Thymus (tissue), 14 donors: ENCODE measurements at places on chromosomes 6 and 20. TPM values are rescaled to one million over a fixed set of nuclear protein-coding genes. Genes with fewer than 3 reads are reported as not detected.

DNA sequence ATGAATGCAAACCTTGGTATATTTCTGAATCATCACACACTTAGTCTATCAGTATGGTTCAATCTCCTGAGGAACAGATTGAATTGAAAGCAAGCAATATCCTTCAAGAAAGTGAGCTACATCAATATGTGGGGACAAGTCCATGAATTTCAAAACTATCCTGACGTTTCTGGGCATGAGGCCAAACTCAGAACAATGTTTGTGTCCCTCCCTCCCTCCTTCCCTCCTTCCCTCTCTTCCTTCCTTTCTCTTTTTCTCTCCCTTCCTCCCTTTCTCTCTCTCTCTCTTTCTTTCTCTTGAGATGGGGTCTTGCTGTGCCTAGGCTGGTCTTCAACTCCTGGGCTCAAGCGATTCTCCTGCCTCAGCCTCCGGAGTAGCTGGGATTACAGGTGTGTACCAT is 27.9 kb upstream of the SYNCRIP start:
- DNase-seq = no peak

GRCh38 chr6:166580076-166581050 is 6.1 kb downstream of the RAMACL start:
- no peak for DNase-seq

DNA sequence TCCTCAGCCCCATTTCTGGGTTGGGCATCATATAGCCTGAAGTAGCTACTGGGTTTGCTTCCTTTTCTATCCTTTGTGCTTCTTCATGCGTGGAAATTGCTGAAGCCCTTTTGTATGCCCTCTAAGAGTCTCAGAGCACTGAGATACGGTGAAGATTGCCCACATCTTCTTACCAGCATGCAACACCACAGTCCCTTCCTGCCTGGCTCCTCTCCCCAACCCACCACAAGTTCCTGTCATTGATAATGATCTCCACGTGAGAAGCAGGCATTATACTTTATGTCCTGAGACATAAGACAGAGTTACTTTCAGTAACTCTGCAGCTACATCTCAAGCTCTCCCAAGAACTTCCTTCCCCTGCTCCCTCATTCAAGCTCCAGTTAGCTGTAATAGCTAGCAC is 15.8 kb upstream of the PLCB4 start:
- peak; percentile 37 for DNase-seq

DNA sequence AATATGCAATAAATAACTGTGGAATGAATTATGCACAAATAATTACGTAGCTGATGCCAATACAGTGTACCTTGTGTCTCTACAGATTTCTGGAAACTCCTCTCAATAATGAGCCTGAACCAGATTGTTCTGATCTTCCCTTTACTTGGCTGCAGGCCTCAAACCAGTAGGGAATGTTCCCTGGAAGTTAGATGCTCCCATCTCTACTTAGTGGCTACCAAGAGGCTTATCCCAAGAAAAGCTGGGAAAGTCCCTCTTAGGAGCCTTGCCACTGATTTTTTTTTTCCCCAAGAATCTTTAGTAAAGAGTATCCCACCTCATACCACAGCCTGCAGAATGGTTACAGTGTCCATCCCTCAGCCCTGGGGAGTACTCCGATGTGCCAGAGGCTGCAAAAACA is 702.1 kb downstream of the RFPL4B start:
- no peak for DNase-seq

DNA sequence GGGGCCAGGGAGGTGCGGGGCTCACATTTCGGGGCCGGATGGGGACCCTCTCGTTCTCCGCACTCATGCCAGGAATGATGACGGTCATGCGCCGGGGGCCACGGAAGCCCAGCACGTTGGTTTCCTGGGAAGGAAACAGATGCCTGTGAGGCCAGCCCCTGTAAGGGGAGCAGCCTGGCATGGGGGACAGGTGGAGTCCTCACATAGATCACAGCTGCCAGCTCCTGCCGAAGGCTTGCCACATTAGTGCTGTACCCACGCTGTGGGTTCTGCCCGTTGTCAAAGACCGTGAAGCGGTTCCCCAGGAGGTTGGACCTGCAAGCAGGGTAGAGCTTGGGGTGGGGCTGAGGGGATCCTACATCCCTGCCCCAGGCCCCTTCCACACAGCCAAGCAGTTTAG is 6.7 kb upstream of the TEAD3 start:
- DNase-seq = no peak

- DNase-seq = no peak
These were observed 28.7 kb downstream of the COX4I2 start for GRCh38 chr20:31666258-31667042.

The TBXT gene
- not detected for total RNA-seq

DNA sequence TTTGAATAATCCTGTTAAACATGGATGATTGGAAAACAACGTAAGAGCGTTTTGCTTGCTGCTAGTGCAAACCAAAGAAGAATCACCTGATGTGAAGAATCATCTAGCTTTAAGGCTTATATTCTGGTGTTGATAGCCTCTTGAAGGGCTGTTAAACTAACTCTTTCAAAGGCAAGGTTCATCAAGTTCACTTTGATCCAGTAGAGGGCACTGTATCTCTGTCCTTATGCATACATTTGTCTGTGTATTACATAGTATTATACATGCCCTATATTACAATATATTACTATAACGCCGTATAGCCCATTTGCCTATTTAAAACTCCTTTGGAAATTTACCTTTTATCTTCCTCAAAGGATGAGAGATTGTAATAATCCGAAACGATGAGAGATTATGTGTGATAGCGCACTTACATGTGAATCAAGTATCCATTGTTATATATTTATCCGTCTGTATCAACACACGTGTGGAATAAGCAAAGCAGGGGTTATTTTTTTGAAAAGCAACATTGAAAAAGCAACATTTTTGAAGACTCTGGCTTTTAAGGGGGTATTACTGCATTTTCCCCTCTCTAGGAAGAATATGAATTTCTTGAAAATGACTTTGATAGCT is 50.8 kb upstream of the NRN1 start:
- peak; percentile 41 for DNase-seq
